ENCODE measurements at places on chromosomes 4 and X.

- DNase-seq: no peak
These were observed at the start of gene CCDC149 for GRCh38 chr4:24912252-24913118. Gene CCDC149 (minus strand): TSS chr4:24913042. CDS start chr4:24912864, 178 bp downstream.

GRCh38 chr4:147407261-147408045, 73.4 kb upstream of the EDNRA start:
- DNase-seq: no peak

GRCh38 chrX:130981836-130982235, 76.3 kb upstream of the ARHGAP36 start:
- no peak for DNase-seq

DNA sequence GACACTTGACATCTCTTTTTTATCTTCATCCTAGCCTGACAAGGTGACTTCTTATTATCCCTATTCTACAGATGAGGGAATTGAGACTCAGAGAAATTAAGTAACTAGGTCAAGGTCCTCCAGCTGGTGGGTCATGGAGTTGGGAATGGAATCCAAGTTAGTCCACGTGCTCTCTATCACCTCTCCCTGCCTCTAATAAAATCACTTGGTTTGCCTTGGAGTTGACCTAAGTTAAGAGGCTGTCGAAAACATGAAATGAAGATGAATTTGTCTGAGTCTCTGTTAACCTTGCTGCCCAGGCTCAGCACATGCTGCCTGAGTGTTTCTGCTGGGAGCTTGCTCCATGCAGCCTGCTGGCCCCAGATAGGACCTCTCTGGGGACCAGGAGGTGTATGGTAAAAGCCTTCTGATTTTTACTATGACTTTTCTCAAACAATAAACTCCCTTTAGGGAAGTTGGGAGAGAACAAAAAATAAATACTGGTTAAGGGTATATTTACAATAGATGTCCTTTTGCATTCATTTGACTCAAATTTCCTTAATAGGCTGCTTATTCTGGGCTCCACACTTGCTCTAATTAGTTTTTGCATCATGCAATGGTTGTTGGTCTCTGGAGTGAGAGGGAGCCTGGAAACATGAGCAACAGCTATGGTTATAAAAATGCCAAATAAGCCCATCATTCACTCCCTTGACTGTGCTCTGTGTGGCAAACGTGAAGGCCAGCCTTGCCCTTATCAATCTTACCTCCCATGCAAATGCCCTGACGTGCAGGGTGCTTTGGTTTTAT, 61.6 kb upstream of the DHX15 start:
- DNase-seq: peak; percentile 74

GRCh38 chr4:184801781-184802696, 23.7 kb downstream of the ACSL1 start:
- no peak for DNase-seq

DNA sequence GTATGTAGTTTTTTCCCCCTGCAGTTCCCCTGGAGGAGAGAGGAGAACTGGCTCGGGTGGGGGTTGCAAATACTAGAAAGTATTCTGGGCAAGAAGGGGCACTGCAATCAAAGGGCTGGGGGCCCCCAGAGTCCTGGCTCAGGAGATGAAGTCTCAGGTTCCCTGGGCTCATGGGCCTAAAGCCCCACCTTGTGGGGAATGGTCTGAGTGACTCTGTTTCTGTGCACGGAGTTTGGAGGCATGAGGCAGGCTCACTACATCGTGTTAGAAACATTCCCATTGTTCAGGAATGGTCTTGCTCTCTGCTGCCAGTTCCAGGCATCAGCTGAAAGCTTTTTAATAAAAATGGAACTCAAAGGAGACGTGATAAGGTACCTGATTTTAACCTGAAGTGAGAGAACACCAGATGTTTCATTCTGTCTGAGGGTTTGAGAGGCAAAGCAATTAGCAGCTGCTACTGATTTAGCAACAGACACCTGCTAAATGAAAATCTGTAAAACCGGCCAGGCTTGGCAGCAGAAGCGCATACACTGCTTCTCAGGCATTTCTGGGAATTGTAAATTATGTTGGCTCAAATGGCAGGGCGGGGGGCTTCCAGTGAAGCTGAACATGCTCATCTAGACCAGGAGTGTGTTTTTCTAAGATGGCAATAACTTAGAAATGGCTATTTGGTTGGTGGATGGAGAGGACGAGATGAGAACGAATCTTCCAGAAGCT, 122.7 kb downstream of the TMEM164 start:
- DNase-seq: no peak

- DNase-seq: no peak
These were observed 23.3 kb downstream of the HOPX start for GRCh38 chr4:56657818-56658217.
